Myocyte (in vitro differentiated cells): ENCODE measurements at places on chromosomes 2 and 18.

DNA sequence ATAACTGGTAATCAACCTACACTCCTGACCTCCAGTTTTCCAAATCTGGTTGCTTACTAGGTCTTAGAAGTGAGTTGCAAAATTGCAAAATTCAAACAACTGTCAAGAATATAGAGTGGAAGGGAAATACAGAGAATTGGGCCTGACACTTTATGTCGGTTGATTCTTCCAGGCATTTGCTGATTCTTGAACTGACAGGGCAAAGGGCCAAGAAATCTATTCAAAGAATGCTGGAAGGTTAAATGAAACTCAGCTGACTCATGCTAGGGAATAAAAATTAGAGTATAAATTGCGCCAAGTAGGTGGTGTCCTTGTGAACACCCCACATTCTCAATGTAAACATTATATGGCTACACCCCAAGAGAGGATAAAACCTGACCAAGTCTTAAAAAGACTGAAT lies 21.5 kb upstream of the ZSCAN30 start:
- peak; percentile 14 for DNase-seq

- peak; percentile 57 for DNase-seq
Measured at GRCh38 chr2:61759005-61759404, 94.9 kb downstream of the FAM161A start.

GRCh38 chr2:111712940-111713515 lies 171.0 kb downstream of the ANAPC1 start:
- DNase-seq, result no peak

GRCh38 chr18:36179562-36180355 lies 7.5 kb upstream of the MOCOS start:
- DNase-seq, result peak; percentile 37

DNA sequence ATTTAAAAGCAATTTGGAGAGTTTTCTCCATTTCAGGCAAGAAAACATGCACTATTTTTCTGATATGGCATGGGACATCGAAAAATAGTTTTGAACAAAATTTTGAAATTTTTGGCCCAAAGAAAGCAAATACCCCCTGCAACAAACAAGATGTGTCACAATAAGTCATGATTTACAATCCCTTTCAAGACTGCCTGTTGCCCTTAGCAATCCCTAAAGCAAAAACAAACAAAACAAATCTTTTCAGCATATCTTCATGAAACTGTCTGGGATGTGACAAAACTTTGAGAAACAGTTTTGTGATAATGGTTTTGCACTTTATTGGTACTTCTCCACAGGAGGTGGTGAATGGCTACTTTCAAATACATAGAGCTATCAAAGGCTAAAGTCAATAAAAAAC lies 1888.7 kb upstream of the PIK3C3 start:
- no peak for DNase-seq

GRCh38 chr2:204407204-204408014 lies 137.9 kb upstream of the PARD3B start:
- DNase-seq, result no peak

GRCh38 chr18:8634508-8634907 lies 25.3 kb downstream of the RAB12 start:
- DNase-seq, result no peak

DNA sequence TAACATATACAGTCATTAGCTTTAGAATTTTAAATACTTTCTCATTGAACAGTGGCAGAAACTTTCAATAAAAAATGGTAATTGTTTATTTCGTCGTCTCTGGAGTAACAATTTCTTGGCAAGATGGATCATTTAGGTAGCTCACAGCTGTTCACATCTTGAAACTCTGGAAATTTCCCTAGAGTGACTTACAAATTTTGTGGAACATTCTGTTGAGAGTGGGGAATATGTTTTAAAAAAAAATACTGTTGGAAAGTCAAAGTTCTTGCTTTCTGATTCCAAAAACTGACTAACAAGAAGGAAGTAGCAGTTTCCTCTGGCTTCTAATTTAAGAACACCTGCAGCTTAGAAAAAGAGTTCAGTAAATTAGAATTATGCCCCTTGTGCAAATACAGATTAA lies 11.2 kb upstream of the CALCRL start:
- no peak for DNase-seq

DNA sequence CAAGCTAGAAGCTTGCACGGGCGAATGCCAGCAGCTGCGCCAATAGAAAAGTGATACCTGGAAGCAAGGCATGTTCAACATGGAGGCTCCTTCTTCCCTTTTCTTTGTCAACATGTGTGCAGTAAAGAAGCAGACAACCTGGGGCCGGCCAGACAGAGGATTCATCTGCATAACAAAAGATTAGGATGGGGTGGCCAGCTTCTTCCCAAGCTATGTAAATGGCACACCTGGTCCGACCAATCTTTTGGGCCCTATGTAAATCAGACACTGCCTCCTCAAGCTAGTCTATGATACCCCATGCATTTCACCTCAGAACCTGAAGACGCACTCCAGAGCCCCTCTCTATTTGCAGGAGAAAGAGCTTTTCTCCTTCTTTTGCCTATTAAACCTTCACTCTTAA lies 66.4 kb upstream of the TGFA start:
- no peak for DNase-seq

- DNase-seq, result no peak
Measured at GRCh38 chr2:172398440-172398839, 28.9 kb upstream of the ITGA6 start.

GRCh38 chr2:38583994-38584393 lies 18.7 kb downstream of the HNRNPLL start:
- no peak for DNase-seq

DNA sequence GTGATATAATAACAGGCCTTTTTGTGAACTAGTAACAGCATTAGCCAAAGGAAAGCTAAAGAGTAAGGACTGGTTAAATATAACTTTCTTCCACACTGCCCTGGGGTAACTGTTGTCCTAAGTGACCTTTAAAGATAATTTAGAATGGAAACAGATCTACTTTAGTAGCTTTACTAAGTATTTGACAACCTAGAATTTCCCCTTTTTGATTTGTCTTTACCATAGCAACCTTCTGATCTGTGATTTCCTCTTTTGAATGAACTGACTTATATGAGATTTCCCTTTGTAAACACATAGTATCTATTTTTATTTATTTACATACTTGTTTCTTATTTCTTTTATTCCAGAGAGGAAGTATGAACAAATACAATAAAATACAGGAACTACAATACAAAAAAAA lies 10.5 kb upstream of the KLF7 start:
- DNase-seq, result no peak

GRCh38 chr2:168536925-168537466 lies 80.9 kb downstream of the CERS6 start:
- no peak for DNase-seq

DNA sequence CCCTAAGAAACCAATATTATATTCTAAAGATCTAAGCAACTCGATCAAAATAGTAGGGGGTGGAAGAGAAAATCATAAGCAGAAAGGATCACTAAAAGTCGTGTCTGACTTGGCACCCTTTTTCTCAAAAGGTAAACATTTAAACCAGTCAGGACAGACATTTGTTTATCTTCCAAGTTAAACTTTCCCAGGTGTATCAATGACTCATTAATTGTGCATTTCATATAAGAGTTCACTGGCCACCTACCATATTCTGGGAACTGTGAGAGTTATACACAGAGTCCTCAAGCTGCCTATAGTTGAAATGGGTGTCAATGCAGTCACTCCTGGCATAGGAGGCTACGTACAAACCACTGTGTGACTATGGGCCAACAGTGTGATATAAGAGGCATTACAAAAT lies 4.8 kb upstream of the ACVR1 start:
- DNase-seq, result no peak

DNA sequence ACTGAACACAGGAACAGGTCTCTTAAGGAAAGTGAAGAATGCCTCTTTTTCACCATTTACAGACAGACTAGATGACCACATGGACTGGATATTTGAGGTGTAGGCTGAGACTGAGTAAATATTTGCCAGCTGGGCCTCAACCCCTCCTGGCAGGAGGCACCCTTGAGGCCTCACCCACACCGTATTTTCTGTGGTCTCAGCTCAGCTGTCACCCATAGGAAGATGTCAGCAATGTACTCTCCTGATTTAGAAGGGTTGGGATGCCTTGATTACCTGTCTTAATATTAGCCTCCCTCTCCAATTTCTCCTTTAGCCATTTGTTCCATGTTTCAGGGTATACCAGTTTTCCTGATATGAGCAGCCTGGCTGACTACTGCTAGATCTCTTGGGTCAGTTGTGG lies 20.3 kb downstream of the ADCYAP1 start:
- no peak for DNase-seq

GRCh38 chr2:56357655-56358295 lies 174.0 kb downstream of the CCDC85A start:
- peak; percentile 18 for DNase-seq

DNA sequence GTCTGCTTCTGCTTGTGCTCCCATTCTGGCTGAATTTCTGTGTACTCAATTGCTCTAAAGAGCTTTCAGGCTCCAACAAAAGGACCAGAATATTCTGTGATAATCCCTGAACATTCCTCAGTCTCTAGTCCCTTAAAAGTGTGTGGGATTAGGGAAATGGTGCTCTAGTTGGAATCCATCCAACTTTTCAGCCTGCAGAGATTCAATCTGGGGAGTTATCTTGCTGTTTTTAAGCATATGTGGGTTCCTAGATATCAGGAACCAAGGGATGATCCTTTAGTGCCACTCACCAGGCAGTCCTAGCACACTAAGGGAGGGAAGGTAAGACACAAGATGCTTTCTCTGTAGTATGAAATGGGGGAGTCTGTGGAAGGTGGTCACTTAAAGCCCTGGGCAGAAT lies 140.3 kb upstream of the SLC1A4 start:
- no peak for DNase-seq

- no peak for DNase-seq
Measured at GRCh38 chr2:171855401-171855800, 38.6 kb downstream of the SLC25A12 start.

DNA sequence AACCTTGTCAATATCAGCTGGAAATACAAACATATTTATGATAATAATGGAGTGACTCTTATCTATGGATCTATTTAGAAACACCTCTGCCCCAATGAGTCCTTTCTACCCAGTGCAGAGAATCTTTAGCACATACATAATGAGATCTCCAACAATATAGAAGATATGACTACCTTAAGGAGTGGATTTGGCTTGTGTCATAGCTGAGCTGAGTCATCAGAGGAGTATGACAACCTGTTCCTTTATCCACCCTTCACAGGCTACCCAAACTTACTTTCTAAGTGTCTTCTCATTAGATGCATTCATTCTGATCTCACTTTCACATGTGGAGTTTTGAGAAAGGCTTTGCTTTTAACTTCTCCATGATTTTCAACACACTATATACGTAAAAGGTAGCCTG lies 1218.9 kb downstream of the DSC3 start:
- DNase-seq, result no peak

DNA sequence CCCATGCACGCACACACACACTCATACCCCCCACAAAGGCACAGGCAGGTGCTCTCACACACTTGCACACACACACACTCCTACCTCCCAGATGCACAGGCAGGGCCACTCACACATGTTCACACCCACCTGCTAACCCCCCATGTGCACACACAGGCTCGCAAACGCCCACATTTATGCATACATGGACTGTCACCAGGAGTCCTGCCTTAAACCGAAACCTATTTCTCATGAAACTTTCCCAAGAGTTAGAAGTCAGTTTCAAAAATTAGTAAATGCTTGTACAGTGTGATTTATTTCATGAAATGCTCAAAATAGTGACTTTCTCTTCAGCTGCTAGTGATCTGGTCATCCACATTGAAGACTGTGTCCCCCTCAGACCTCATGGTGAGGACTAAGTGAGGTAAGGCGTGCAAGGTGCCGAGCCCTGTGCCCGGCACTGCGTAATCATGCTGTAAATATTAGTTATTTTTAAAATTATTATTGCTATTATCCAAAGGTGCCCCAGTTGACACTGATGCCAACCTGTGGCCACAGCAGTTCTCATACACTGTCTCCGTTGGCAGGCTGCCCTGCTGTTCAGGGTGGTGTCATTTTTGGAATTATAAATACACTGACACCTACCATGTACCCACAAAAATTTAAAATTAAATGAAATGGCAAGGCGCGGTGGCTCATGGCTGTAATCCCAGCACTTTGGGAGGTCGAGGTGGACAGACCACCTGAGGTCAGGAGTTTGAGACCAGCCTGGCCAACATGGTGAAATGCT lies 12.4 kb downstream of the CNNM4 start:
- peak; percentile 50 for DNase-seq

DNA sequence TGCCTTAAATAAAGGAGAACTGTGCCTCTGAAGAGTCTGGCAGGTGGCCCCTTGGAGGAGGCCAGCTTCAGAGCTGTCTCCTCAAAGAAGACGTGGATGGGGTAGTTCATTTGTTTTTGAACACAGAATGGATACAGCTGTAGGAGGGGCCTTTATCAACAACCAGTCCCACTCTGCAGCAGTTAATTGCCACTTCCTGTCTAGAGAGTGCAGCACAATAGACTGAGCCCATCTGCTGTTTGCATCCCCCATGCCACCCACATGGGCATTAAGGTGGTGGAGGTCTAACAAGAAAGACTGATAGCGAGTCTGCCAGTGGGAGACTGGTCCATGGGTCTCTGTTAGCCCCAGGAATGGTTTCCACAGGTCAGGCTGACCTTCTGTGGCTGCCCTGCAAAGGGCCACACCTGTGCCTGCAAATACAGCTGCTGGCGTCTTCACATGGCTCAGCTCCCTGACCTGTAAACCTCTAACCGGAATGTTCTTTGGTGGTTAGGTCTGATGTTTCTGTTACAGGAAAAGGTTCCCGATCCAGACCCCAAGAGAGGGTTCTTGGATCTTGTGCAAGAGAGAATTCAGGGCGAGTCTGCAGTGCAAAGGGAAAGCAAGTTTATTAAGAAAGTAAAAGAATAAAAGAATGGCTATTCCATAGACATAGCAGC lies 153.3 kb upstream of the ITGA6 start:
- peak; percentile 81 for DNase-seq

GRCh38 chr18:11310476-11311086 lies 161.2 kb upstream of the PIEZO2 start:
- DNase-seq, result peak; percentile 72

- DNase-seq, result peak; percentile 85
Measured at GRCh38 chr18:10560452-10561045, 34.7 kb downstream of the NAPG start.

- DNase-seq, result no peak
Measured at GRCh38 chr2:11032396-11032795, 120.7 kb downstream of the KCNF1 start.

GRCh38 chr2:33292981-33293595 lies 183.4 kb upstream of the RASGRP3 start:
- DNase-seq, result no peak

DNA sequence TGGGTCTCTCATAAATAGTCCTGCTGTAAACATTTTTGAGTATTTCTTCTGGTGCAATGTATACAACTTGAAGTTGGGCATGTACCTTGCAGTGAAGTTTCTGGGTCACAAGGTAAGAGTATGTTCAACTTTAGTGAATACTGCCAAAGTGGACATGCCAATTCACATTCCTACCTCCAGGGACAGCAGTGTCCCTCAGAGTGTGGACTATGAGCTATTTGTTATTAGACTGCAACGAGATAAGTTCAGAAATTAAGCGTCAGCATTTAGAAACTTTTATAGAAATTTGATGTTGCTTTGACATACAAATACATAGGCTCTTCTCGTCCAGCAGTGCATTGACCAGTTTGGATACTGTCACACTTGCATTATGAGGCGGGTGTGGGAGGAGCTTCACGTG lies 7.2 kb upstream of the ACKR3 start:
- no peak for DNase-seq

GRCh38 chr2:1032030-1032429 lies 81.4 kb downstream of the SNTG2 start:
- no peak for DNase-seq
